CD4-positive, alpha-beta T cell (primary cell): ENCODE measurements at places on chromosomes 5 and 9.

DNA sequence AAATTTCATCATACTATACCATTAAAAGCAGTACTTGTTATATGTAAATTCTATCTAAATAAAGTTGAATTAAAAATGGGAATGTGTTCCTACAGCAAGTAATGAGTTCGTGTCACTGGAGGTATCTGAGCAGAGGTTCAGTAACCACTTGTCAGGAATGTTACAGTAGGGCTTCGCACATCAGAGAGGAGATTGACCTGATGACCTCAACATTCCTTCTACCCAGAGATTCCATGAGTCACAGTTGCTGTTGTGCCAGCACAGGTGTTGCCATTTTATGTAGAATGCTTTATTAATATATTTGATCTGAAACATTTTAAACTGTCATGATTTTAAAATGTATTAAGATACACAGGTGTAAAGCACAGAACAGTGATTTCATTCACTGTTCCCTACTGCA lies 60.3 kb downstream of the STX17 start:
- no peak for DNase-seq

DNA sequence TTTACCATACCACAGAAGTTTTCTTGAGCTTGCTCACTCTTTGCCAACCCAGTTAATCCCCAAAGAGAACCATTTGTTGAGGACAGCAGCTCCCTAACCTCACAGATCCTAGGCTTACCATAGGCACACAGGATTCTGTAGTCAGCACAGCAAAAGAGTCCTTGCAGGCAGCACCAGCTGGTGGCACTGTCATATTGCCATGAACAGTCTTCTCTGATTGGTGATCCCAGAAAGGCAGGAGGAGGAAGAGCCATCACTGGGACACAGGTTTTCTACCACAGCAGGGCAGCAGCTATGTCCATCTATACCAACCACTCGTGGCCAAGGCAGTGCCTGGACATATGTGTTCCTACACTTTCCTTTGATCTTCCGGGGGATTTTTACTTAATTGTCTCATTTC lies 297.1 kb upstream of the CD180 start:
- no peak for DNase-seq

GRCh38 chr5:93164690-93165089 lies 416.3 kb downstream of the NR2F1-AS1 start:
- no peak for DNase-seq

DNA sequence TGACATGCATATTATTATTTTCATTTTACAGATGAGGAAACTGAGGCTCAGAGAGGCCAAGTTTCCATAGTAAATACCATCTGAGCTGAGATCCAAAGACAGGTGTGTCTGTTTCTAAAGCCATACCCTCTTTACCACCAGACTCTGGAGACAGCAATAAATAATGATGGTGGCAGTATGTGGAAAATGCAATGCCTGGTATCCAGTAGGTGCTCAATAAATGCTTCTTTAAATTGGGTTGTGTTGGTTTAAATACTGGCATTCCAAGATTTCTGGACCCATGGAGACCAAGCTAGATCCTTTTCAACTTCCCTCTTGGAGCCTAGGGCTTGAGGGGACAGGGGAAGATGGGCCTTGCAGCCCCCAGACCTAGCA lies 221.3 kb upstream of the MSX2 start:
- no peak for DNase-seq

- DNase-seq = no peak
These were observed 9.1 kb downstream of the BRD3 start for GRCh38 chr9:134058716-134059115.

- DNase-seq = no peak
These were observed 156.4 kb upstream of the ADAMTS16 start for GRCh38 chr5:4983701-4984100.

DNA sequence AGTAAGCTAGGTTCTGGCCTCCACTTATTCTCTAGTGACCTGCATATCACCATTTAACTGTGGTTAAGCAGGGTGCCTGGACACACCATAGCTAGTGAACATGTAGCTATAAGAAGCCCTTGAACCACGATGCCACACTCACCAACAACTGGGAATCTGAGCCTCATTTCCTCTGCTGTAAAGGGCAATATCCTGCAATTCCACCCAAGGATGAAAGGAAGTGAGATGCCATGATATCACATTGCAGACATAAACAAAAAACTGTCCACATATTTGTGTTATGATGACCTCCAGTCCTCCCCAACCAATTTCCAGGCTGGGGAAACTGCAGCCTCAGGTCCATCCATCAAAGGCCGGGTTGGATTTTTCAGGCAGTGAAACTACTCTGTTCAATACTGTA lies 10.4 kb downstream of the TNIP1 start:
- DNase-seq = no peak

DNA sequence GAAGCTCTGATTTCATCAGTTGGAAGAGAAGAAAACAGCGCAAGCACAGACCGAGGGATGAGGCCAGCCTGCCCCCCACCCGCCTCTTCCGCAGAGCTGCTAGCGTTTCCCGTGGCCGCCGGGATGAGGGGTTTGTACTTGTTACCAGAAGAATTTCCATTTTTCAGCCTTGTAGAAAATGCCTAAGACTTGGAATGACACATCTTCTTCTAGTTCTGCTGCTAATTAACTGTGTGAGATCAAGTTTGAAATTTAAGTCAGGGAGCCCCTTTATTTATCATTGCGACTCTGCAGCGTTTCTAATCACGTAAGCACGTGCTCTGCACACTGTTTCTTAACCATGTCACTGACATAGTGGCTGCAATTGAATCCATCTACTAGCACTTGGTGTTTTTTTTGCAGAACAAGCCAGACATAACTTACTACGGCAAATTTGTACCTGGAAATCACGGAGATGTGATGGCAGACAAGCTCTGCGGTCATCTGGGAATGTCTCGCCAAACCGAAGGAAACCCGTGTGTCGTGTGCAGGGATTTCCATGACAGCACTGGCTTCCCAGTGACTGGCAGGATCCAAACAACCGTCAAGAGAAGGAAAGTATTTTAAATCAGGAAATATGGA lies 41.8 kb upstream of the ROR2 start:
- no peak for DNase-seq

DNA sequence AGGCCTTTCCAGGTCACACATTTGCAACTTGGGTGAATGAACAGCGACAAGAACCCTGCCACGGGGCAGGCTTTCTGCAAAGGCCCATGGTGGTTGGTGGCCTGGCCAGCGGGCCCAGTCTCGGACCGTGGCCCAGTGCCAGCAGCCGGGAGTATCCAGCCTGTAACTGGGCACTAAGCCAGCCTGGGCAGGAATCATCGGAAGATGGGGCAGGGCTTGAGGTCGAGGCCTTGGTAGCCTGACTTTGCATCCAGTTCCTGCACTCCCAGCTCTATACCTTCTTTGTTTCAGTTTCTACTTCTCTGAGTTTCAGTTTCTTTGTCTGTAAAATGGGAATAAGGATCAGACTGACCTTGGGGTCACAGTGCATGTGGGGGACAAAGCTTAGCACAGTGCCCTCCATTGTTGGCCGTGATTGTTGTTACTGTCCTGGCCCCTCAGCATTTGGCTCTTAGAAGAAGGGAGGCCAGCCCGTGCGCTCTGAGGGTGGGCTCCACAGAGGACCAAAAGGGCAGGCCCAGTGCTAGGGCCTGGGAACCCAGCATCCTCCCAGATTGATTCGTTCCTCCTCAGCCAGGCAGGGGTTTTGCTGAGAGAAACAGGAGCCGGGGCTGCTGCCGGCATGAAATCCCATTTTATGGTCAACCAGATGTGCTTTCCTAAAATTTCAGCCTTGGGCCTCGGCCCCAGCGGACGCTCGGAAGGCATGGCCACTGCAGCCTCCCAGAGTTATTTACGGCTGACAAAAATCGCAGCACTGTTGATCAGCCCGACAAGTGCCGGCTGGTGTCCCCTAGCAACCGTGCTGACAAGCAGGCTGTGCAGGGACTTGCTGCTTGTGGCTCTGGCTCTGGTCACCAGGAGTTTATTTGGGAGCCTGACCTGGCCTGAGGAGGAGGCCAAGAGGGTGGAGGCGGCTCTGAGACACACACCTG lies 43.6 kb downstream of the JADE2 start:
- DNase-seq = no peak

DNA sequence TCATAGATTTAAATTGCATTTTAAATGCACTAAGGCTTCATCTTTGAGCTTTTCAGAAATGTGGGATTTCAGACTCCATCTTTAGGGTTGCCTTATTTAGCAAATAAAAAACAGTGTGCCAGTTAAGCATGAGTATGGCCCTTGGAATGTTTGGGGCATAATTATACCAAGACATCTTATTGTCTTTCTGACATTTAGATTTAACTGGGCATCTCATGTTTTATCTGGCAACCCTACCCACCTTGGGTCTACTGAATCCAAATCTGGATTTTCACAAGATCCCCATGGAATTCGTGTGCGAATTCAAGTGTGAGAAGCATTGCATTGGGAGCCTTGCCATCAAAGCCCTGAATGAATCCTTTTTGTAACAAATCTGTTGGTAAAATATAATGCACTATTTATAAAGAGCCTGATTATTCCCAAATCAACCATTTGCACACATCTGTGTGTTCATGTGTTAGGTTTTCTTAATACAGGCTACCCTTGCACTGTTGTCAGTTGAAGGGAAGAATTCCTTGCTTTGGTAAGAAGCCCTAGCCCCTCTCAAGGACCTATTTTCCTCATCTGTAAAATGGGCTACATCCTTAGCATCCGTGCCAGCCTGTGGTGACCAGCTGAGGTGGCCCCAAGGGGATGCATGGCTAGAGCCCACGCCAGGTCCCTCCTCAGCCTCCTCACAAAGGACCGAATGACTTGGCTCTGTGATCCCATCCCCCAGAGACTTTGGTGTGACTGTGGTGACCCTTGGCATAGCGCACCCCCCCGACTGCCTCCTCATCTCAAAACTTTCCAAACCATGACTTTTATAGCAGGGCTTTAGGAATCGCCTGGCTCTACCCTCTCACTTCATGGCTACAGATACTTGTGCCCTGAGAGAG lies 8.1 kb downstream of the GSN start:
- no peak for DNase-seq

DNA sequence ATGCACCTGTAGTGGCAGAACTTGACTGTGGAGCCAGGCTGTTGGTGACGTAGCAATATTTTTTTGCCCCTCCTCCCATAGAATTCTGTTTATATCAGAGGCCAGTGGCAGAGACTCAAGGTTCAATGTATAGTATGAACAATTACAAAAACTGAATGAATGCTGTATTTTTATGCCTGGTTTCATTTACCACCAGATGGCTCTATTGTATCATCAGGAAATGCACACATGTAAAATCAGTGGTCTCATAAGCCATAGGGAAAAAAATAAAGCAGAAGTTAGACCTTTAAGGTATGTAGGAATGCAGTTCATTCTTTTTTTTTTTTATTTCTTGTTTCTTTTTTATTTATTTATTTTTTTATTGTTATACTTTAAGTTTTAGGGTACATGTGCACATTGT lies 43.6 kb downstream of the CCDC192 start:
- no peak for DNase-seq

GRCh38 chr5:76851728-76852369 lies 2.0 kb downstream of the S100Z start:
- no peak for DNase-seq

DNA sequence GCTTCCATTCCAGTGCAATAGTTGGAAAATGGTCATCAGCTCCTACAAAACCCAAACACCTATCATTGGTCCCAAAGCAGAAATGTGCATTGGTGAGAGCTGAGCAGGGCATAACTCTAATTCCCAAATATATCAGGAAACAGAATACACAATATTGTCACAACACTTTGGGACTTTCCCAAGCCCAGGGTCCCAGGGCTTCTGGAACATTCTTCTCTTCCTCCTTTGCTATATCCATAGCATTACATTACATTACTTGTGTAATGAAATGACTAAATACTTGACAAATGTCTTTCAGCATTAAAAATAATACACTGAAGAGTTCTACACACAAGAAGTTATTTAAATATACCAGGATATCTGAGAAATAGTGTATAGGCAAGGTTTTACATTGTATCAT lies 45.6 kb downstream of the LIX1 start:
- no peak for DNase-seq

DNA sequence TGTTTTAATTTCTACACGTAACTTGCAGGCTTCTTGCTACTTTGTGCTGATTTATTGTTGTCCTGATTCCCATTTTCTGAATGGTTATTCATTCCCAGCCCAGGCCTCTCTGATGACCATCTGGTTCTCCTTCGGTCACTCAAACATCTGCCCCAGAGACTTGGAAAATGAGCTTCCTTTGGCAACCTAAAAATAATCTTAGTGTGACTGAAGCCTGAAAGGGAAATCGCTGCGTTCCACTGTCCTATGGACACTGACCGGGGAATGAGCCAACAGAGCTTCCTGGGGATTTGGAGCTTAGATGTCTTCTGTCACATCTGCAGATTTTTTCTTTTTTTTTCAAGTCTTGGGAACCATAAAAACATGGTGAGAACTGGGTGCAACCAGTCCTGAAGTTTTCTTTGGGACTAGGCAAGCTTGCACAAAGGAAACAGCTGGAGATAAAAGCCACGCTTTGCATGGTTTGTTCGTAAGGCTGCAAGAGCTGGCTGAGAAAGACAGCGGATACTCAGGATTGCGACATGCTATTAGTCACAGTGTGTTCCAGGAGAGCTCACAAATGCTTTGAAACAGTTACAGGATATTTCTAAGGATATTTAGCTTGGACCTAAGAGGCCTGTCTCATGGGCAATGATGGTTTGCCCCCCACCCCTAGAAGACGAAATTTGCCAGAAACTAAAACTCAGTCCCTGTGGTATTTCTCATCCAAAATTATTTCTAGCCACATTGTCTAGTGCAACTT lies 146.2 kb downstream of the GOLPH3 start:
- DNase-seq = no peak

GRCh38 chr5:41057231-41057630 lies 13.9 kb downstream of the MROH2B start:
- DNase-seq = no peak
